ENCODE measurements at places on chromosomes 2 and 18.

DNA sequence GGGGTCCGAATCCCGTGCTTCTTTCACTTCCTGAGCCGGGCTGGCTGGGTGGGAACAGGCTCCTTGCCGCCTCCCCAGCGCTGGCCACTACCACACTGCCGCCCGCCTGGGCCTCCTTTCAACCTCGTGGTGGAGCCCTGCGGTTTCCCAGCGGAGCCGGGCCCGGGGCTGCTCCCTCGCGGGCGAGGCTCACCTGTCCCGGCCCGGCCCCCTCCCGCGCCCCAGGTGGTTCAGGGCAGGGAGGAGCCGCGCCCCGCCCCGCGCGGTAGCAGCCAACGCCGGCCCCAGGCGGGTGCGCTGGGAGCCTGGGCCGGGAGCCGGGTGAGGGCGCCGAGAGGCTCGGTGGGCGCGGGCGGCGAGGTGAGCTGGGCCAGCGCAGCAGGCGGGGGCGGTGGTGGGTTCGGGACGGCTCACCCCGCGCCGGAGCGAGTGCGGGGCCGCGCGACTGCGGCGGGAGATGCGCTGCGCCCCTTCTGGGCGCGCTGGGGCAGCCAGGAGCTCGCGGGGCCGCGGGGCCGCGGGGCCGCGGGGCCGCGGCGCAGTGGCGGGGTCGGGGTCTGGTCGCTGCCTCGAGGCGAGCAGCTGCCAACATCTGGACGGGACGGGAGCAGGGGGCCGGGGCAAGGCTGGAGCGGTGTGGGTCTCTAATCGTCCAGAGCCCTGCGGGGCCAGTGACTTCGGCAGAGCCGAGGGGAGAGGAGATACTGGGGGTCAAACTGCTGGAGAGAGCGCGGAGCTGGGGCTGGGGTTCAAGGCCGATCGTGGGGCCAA is at the start of gene LYPD6B:
LYPD6B (plus strand) TSS at position 258 of the 771 bp plus-strand sequence. CDS start 92,250 bp downstream, outside the sequence.
- no peaks in the 10 kb centered on the region for H3K36me3 ChIP-seq
- H3K4me1 ChIP-seq: no peaks in the 10 kb centered on the region
- H3K27ac ChIP-seq: no peak within 1 kb of the TSS

- DNase-seq: no peak
- H3K27ac ChIP-seq: no peak overlapping the region
- H3K27me3 ChIP-seq: peaks cover 5% of the 10 kb centered on the region
- H3K36me3 ChIP-seq: no peaks in the 10 kb centered on the region
These were observed 149.4 kb upstream of the NDUFV2 start for GRCh38 chr18:8952769-8953760.

- H3K4me3 ChIP-seq: no peak overlapping the region
- H3K36me3 ChIP-seq: no peaks in the 10 kb centered on the region
- no peak overlapping the region for H3K27ac ChIP-seq
- H3K4me1 ChIP-seq: no peaks in the 10 kb centered on the region
- peaks cover 2% of the 10 kb centered on the region for H3K27me3 ChIP-seq
These were observed 60.0 kb downstream of the MYO1B start for GRCh38 chr2:191304939-191305875.

DNA sequence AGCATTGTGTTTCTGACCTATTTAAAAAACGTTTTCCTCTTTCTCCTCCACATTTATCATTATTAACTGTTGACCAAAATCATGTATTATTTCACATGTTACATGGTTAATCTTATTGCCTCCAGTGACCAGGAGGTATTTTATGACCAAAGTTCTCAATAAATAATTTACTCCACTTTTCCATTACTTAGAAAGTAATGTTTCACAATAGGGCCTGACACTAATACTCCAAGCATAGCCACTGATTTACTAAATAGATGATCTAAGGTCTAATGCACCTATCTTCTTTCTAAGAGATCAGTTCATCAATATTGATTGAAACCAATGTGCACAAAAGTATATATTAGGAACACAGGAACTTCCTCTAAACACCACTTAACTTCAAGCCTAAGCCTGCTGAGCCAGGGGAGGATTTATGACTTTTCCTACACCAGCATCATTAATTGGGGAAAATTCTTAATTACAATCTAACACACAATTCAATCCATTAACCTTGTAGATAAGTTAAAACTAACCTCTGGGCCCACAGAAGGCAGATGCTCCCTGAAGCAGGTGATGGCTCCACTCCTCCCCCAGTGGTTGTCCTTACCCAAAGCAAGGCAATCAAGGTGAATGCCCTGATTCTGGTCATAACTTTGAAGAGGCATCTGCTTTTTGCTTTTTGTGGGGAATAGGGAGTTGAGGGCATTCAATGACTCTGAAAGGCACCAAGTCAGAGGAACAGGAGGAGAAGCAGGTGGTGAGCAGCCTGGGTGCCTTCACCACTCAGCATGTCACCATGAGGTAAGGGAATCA is 33.9 kb downstream of the RBMS1 start:
- H3K36me3 ChIP-seq: peaks cover 36% of the 10 kb centered on the region
- H3K4me1 ChIP-seq: peaks cover 61% of the 10 kb centered on the region
- no peak overlapping the region for H3K27ac ChIP-seq
- H3K27me3 ChIP-seq: no peaks in the 10 kb centered on the region
- H3K4me3 ChIP-seq: no peak overlapping the region

- peaks cover 85% of the 10 kb centered on the region for H3K36me3 ChIP-seq
- no peak overlapping the region for H3K27ac ChIP-seq
- H3K27me3 ChIP-seq: no peaks in the 10 kb centered on the region
- H3K4me3 ChIP-seq: no peak overlapping the region
- H3K4me1 ChIP-seq: no peaks in the 10 kb centered on the region
- DNase-seq: no peak
These were observed 38.7 kb downstream of the BUB1 start for GRCh38 chr2:110638952-110639695.

- H3K27ac ChIP-seq: no peak overlapping the region
- peaks cover under 1% of the 10 kb centered on the region for H3K36me3 ChIP-seq
- no peaks in the 10 kb centered on the region for H3K27me3 ChIP-seq
- H3K4me3 ChIP-seq: no peak overlapping the region
These were observed 101.9 kb downstream of the GPD2 start for GRCh38 chr2:156538083-156538504.

GRCh38 chr2:43984533-43984932 is 11.3 kb downstream of the LRPPRC start:
- no peak overlapping the region for H3K4me3 ChIP-seq
- H3K4me1 ChIP-seq: peaks cover 8% of the 10 kb centered on the region
- no peak for DNase-seq

DNA sequence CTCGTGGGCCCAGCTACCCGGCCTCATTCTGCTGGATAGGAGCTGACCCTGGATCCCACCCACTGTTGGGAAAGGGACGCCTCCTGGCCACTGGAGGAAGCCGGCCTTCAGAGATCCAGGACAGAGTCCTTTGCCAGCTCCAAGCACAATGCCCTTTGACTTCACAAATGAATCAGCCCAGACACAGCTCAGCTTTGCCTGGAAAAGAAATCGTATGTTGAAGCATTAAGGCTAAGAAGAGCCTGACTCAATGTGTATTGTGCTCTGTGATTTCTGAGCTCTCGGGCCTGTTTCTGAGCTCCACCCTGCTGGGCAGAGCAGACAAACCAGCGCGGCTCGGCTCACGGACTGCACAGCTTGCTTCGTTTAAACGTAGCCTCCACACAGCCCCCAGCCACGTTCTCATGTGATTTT is 162.9 kb upstream of the APCDD1 start:
- H3K36me3 ChIP-seq: no peaks in the 10 kb centered on the region
- no peaks in the 10 kb centered on the region for H3K27me3 ChIP-seq
- no peaks in the 10 kb centered on the region for H3K4me1 ChIP-seq
- DNase-seq: no peak

Measured in activated CD4-positive, alpha-beta T cell treated with anti-CD3 and anti-CD28 coated beads, Interleukin-2, amount 10 ng/mL, durations not matched to agents 7 days and 5 days (primary cell).